Activated CD4-positive, alpha-beta T cell treated with anti-CD3 and anti-CD28 coated beads for 36 hours (primary cell): ENCODE measurements at places on chromosomes 5 and 9. TPM values are rescaled to one million over a fixed set of nuclear protein-coding genes. Genes with fewer than 3 reads are reported as not detected.

- DNase-seq, result no peak
These were observed 9.1 kb upstream of the ANXA2R start for GRCh38 chr5:43049236-43049635.

DNA sequence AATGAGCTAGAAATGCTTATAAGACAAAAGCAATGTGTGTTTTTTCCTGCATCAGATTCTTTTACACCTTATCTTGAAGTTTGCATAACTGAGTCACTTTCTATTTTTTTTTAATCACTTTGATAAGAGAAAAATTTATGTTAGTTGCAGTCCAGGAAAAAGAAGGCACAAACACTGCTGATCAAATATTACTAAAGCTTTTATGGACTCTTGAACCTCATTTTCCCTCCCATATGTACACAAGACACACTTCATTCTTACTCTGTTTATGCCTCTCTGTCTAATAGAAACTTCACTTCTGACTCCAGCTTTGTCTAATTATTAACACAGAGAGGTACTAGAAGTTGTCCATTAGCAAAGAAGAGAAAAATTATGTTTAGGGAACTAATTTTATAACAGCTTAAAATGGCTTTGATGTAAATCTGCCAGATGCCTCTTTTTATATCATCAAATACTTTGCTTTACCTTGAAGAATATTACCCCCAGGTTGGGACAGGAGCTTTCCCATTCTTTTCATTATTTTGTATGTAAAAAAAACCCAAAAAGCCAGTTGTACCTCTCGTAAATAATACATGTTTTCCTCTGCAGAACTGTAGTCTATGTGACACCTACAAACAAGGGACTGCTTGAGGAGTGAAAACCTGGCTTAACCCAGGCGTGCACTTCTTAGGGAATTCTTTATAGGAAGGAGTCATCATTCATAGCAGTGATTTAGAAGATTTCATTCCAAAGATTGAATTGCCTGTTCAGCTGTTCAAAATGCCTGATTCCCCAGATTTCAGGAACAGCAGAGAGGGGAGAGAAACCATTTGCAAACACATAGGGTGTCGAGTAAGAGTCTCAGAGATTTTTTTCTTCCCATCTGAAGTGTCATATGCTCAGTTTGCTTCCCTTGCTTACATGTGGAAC lies 72.6 kb downstream of the DAPK1 start:
- DNase-seq, result no peak

- no peak for DNase-seq
These were observed 30.2 kb upstream of the TNIP1 start for GRCh38 chr5:151110992-151111391.

GRCh38 chr5:127746756-127747155 lies 43.6 kb downstream of the CCDC192 start:
- DNase-seq, result no peak

- no peak for DNase-seq
These were observed 49.5 kb upstream of the DENND4C start for GRCh38 chr9:19180991-19181390.

GTF2H2 gene
- total RNA-seq, result 22.7 TPM

DNA sequence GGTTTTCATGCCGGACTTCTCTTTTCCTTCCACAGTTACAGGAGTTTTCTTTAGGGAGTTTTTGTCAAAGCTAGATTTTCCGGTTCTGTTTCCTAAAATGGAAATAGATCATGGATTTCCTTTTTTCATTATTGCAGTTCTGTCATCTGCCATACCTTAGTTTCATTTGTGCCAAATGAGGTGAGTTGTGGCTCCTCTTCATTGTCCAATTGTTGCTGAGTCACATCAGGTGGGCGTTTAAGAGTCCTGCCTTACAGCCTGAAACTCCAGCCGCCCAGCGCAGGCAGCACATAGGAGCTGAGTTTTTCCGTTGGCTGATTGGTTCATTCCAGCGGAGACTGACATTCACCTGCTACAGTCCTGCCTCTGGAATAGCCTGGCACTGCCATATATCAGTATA lies 14.1 kb downstream of the SLC25A25 start:
- no peak for DNase-seq

CCDC192 gene
- not detected for total RNA-seq

GRCh38 chr5:17727098-17727497 lies 92.8 kb downstream of the TAF11L14 start:
- DNase-seq, result no peak

SPACA9 gene
- total RNA-seq, result 2.7 TPM

DNA sequence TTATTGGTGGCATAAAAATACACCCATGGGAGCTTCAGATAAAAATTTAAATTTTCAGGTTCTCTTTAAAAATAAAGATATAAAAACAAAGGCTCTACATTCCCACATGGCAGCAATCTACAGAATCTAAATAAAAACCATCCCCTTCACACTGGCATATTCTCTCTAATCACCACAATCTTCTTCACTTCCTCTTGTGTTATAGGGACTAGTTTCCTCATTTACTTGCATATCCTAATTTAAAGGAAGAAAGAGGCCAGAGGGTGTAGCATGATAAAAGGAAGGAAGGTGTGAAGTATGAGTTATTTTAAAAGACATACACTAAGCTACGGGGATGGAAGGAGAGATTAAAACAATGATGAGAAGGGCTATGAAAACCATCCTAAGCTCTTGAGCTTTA lies 390.5 kb downstream of the ZNF608 start:
- DNase-seq, result no peak

- DNase-seq, result no peak
These were observed 57.1 kb downstream of the DOCK2 start for GRCh38 chr5:169694091-169694625.
